Activated CD4-positive, alpha-beta T cell treated with anti-CD3 and anti-CD28 coated beads, Interleukin-2, amount 50 U/mL, for 4 hours (primary cell): ENCODE measurements at places on chromosomes 12 and 14.
A peak's percentile ranks its signal among the peaks of the same experiment; 100 is the strongest.

DNA sequence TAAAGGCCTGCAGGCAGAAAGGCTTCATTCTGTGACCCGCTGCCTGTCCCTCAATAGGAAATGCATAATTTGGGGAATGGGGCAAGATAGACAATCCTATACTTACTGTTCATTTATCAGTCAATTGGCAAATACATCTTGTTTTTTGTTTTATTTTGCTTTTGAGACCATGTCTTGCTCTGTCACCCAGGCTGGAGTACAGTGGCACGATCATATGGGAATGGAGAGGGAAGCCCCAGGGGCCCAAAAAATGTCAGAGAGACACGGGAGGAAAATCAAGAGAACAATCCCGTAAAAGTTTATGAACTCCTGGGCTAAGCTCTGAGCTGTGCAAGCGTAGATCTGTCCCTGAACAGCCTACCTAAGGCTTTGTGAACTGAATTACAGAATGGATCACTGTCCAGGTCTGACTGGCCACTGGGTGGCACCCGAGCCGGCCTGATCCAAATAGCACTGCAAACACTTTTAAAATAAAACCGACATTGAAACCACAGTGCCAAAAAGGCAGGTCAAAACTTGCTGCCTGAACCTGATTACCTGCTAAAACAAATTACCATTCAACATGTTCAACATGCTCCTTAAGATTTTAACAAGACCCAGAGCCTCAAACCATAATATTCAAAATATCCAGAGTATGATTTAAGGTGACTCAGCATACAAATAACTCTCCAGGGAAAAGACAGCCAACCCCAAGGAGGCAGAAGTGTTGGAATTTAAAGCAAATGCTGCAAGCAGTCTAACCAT, 11.8 kb downstream of the COPS7A start:
- peak; percentile 18 for DNase-seq

DNA sequence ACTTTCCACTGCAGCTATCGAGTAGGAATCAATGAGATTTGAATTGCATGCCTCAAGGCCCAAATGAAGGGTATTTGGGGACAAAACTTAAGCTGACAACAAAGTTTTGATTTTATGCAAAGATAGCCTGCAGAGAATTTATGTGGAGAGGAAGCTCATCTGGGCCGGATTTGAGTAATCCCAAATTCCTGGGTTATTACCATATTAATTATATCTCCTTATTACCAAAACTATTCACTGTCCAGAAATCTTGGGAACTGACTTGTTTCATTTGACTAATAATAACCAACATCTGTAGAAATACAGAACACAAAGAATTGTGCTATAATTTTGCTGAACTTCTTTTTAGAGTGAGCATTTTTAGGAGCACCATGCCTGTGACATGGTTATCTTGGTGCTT, 70.4 kb downstream of the KITLG start:
- DNase-seq = no peak

- no peak for DNase-seq
Measured at GRCh38 chr14:71610149-71610548, 322.1 kb upstream of the RGS6 start.

- no peak for DNase-seq
Measured at GRCh38 chr14:101489092-101489760, 72.1 kb upstream of the DIO3 start.

DNA sequence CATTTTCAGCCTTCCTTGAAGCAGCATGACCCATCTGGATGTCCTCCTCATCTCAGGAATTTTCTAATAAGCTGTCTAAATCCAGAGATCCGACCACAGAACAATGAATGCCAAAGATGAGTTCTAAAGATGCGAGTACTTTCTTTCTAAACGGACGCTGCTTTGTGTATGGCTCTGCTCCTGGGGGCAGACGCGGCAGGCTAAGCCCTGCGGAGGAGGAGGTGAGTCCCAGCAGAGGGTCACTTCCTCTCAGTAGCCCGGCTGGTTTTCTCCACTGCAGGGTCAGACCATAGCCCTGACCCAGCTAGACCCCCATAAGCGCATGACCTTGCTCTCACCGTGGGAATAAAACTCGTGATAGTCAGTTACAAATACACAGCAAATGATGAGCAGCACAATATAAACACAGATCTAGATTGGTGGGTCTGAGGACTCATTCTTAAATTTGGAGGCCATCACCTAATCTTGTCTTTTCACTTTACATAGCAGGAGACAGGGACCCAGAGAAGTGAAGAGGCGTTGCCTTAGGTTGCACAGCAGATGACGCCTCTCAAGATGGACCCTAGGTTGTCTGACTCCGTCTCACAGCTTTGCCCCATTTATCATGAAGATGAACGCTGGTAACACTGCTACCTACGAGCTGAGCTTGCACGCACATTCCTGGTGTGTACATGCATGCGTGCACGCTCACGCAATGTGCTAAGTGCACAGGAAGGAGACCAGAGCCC, 16.6 kb downstream of the SSH1 start:
- DNase-seq = no peak

DNA sequence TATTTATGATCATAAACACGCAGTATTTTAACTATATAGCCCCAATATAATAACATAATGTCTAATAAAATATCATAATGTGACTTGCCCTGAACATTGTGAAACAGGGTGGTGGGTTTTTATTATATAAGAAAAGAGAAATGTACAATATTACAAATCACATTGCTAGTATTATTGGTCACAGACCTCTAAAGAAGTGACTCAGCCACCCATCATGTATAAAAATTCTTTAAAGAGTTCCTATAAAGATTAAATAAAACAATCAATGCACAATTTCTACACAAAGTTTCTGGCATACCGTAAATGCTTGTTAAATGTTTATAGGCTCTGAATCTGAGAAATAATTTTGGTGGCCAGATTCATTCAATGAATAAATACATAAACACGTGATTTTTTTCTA, 28.9 kb downstream of the ABCC9 start:
- DNase-seq = no peak

DNA sequence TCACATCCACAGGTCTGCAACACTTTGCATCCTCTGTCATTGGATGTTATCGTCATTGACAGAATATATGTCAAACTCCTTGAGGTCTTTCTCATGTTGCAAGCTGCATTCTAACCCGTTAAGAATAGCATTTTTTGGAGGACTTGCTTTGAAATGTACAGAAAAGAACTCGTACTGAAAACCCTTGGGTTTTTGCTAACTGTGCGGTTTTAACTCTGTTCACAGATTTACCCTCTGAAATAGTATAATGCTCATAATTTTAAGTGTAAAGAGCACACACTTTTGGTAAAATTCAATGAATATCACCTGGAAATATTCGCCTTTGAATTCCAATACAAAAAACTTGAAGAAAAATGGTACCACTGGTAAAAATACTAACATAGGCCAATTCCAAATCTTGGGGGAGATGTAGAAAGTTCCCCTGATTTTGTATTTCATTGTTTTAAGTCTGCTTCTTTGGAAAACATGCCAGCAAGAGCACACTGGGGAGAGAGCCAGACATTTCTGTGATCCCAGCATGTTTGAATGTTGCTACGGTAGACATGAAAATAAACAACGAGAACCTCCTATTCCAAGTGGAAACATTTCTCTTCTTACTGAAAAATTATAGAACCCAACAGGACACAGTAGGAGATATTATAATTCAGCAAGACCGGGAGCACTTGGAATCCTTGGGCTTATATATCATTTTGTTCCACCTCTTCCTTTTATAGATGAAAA, 446.0 kb downstream of the AEBP2 start:
- no peak for DNase-seq

DNA sequence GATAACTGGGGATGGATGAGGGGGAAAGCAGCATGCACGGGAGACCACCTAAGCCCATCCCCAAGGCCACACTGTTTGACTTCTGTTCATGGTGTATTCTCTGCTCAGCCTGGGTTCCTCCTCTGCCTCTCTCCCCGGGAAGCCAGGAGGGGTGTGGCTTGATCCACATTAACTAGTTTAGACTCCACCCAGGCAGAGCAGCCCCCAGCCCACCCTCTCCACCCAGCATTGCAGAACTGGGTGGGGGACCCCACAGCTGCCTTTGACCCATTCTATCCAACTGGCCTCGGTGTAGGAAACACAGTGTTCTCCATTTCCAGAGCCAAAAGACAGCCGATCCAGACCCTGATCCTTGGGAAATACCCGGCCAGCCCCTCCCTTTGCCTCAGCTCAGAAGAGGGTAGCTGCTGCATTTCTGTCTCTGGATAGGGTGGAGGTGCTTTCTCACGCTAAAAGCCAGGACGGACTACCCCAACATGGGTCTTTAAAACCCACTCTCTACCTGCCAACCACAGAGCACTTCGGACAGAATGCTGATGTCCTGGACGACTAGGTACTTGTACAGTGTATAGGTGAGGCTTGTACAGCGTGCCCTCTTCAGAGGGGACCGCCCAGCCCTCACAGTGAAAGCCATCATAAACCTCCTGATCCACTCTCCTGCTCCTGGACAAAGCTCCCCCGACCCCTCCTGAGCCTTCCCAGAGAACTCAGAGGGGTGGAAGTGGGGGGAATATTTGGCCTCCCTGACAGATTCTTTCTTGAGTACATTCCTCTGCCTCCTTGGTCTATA, 9.4 kb downstream of the SPRYD3 start:
- DNase-seq = no peak

DNA sequence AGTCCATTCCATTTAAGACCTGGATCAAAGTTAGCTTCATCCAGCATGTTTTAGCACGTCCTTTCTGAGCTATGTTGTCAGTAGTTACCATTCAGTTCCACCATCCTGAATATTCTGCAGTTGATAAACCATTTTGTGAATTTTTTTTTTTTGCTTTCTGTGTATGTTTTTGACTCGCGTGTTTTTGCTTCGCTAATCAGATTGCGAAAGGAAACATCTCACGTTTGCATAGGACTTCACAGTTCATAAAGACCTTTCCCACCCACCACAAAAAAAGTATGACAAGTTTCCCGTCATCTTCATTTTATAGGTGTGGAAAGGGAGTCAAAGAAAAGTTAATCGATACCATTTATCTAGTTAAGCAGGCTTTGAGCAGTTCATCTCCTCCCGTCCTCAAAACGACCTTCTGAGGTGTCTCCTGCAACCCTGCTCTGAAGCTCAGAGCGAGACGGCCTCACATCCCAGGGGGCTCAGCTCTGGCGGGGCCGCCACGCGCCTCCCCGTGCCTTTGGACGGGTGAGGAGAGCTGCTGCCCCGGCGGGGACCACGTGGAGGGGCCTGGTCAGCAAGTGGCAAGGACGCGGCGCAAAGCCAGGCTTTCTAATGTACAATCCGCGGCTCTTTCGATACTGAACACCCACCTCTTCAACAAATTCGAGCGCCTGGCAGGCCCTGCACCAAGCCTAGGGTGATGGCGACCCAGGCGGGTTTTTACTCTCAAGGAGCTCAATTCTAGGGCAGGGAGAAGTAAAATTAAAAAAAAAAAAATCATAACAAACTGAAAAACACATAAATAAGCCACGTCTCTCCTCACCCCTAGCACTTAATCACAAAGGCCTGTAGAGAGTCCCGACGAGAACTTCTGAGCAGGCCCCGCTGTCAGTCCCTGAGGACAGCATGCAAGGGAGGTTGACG, 988 bp upstream of the TMEM263 start:
- peak; percentile 9 for DNase-seq

GRCh38 chr12:113643177-113643974, 171.7 kb upstream of the LHX5 start:
- DNase-seq = no peak

- DNase-seq = no peak
Measured at GRCh38 chr14:64910847-64911495, 3.3 kb upstream of the CHURC1 start.

DNA sequence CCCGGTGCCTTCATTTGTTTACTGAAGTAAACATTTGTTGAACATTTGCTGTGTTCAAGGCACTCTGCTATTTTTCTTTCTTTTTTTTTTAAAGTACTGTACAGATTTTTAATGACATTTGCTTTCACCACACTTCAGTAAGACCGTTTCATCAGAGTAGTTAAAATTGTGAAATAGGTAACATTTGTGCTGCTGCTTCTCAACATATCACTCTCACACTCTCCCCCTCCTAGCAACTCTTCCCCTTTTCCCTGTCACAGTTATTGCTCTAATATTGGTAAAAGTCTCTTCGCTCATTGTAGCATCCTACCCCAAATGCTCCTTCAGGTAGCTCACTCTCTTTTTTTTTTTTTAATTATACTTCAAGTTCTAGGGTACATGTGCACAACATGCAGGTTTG, 49.6 kb downstream of the SRGAP1 start:
- DNase-seq = no peak

DNA sequence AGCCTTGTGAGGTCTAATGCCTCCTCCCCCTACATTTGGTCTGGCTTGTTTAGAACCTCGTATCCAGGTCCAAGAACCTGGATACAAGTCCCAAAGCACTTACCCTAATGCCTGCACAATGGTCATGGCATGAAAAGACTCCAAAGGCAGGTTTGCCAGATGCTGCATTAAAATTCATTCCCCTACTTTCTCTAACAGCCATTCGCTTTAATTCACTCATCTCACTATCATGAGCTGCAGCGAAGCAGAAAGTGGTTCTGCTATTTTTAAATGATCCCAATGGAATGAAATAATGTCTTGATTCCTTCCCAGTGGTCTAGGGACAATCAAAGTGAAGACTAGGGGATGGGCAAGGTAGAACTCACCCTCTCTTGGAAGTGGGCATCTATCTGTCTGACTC, 72.5 kb upstream of the MAX start:
- DNase-seq = no peak
